DMS 273 treated with DMSO at 0.1 percent for 48 hours (cell line): ENCODE measurements at places on chromosomes 5 and 9.

DNA sequence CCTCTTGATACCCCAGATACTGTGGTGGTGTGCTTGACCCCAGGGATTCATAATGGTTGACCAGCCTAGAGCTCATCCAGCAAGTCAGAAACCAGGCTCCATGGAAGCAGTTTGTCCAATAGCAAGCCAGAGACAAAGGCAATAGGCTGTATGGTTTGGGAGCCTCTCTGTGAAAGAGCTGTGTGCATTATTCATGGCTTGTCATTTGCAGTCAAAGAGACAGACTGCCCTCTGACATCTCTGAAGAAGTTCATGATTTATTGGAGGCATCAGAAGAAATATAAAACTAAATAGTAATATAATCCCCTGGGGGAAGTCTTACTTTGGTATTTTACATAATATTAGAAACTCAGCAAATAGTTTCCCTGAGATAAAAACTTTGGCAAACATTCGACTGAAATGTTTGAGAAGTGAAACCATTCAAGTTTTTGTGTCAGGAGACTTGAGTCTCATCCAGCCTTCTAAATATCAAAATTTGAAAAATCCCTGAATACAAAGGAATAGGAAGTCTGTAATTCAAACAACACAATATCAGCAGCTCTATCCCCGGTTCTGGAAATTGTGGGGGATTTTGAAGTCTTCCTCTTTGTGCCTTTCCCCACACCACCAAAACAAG is 250.3 kb downstream of the ZSWIM6 start:
- DNase-seq: no peak

- DNase-seq: no peak
Observed at GRCh38 chr9:90801241-90801972, at the start of gene SYK. SYK (plus strand) TSS chr9:90801819; CDS start chr9:90843899, 42,080 bp downstream.

DNA sequence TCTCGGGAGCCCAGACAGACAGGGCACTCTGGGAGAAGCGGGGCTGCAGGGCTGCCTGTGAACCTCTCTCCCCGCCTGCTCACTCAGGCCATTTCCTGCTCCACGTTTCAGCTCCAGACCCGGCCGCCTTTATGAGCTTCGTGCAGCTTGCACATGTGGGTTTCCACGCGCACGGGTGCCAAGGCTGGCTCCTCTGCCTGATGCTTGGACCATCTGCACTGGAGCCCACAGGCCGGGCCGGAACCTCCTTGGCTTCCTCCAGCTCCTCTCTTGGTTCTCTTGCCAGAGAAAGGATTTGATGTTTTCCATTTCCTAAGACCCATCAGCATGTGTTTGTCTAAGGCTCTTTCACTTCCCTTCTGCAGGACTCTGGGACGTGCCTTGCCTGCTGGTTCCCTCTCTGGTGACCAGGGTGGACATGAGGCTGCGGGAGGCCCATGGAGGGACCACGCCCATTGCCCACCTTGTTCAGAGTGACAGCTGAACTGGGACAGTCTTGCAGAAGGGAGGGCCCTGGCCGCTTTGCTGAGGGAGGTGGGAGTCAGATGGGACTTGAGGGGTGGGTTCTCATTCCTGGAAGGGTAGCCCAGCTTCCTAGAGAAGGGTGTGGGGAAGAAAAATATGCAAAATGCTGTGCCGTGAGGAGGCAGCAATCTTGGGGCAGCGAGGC is 23.3 kb upstream of the COL5A1 start:
- DNase-seq: no peak

- DNase-seq: no peak
Observed at GRCh38 chr5:156093024-156093423, 233.9 kb upstream of the SGCD start.

DNA sequence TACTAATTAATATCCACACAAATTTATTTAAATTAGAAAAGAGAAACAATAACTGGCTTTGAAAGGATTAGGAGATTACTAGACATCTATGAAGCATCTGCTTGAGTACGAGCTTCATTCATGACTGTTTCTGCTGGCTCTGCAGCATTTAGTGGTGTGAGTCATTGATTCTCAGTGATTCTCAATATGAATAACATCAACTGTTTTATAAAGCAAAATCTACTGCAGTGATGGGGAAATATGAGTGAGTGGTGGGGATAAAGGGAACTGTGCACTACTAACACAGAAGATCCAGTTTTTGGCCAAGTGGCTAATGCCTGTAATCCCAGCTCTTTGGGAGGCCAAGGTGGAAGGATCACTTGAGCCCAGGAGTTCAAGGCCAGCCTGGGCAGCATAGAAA is 8.4 kb downstream of the FNBP1 start:
- DNase-seq: no peak
